ENCODE measurements at places on chromosomes 2 and 18. TPM values are rescaled to one million over a fixed set of nuclear protein-coding genes. Genes with fewer than 3 reads are reported as not detected.

SRD5A2 gene
- polyA plus RNA-seq, result 0.11 TPM

CAMKMT gene
- 5.1 TPM for polyA plus RNA-seq

STK25 gene
- 628 TPM for polyA plus RNA-seq

HOXD10 gene
- polyA plus RNA-seq, result not detected

SP110 gene
- not detected for polyA plus RNA-seq

CNTNAP5 gene
- polyA plus RNA-seq, result 19.3 TPM

SERPINB10 gene
- not detected for polyA plus RNA-seq

SCN7A gene
- polyA plus RNA-seq, result 0.09 TPM

PRKAG3 gene
- not detected for polyA plus RNA-seq

UGT1A5 gene
- not detected for polyA plus RNA-seq

PLCD4 gene
- polyA plus RNA-seq, result 9.3 TPM

CPS1 gene
- 0.25 TPM for polyA plus RNA-seq
